ENCODE measurements at places on chromosomes 12 and 14. TPM values are rescaled to one million over a fixed set of nuclear protein-coding genes. Genes with fewer than 3 reads are reported as not detected.

- no peak for DNase-seq
These were observed 655 bp downstream of the PLD4 start for GRCh38 chr14:104925214-104925854.

- no peak for DNase-seq
These were observed 429.1 kb downstream of the FLRT2 start for GRCh38 chr14:85959063-85959462.

- DNase-seq, result no peak
These were observed 58.6 kb downstream of the ANKRD9 start for GRCh38 chr14:102451064-102451352.

GRCh38 chr14:24817212-24818057 is 183.4 kb upstream of the GZMB start:
- no peak for DNase-seq

The TPH2 gene
- total RNA-seq, result not detected

The TGM1 gene
- total RNA-seq, result 2.5 TPM

All from natural killer cell treated with Interleukin-12 subunit alpha and Interleukin-12 subunit beta and Interleukin-15 and Interleukin-18, amount 100 ng/mL, for 72 hours (primary cell).